ENCODE measurements at places on chromosomes 11 and 22. TPM values are rescaled to one million over a fixed set of nuclear protein-coding genes. Genes with fewer than 3 reads are reported as not detected.
A peak's percentile ranks its signal among the peaks of the same experiment; 100 is the strongest.

GRCh38 chr22:40231618-40232313 is 54.0 kb downstream of the TNRC6B start:
- H3K4me3 ChIP-seq, result no peak overlapping the region
- H3K4me1 ChIP-seq, result peaks cover 36% of the 10 kb centered on the region
- no peak overlapping the region for H3K27ac ChIP-seq
- DNase-seq, result no peak

DNA sequence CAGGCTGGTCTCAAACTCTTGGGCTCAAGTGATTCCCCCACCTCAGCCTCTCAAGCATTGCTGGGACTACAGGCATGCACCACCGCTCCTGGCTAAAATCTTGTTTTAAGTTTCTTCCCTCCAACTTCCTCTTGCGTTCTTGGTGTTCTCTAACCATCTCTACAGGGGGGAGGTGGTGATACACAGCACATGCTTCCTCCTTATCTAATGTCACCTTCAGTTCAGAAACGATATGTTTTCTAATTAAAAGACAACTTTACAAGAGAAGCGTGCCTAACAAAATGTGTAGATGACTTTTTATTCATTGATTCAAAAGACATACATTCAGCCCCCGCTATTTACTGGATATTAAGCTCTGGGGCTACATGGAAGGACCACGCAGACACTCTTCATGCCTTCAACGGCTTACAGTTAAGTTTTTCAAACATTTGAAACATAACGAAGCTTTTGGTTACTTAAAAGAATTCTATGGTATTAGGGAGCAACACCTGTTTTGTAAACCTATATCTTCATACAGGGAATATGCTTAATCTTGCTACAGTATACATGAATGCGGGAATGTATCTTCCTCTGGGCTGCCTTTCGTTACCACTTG is 933 bp upstream of the DLAT start:
- H3K36me3 ChIP-seq, result peaks cover 6% of the 10 kb centered on the region
- DNase-seq, result peak; percentile 6

- H3K36me3 ChIP-seq, result peaks cover 10% of the 10 kb centered on the region
- peak; percentile 69 for DNase-seq
- H3K27ac ChIP-seq, result no peak overlapping the region
- peak overlapping the region; percentile 95 for H3K4me3 ChIP-seq
- H3K4me1 ChIP-seq, result peaks cover 25% of the 10 kb centered on the region
- H3K27me3 ChIP-seq, result peaks cover 23% of the 10 kb centered on the region
These were observed 1.3 kb upstream of the ESAM start for GRCh38 chr11:124763156-124763947.

OR2AT4 gene
- not detected for polyA plus RNA-seq

GRCh38 chr22:39474351-39475111 is 17.7 kb downstream of the MGAT3 start:
- no peaks in the 10 kb centered on the region for H3K27me3 ChIP-seq
- peaks cover 10% of the 10 kb centered on the region for H3K4me1 ChIP-seq
- H3K4me3 ChIP-seq, result no peak overlapping the region
- no peak for DNase-seq

GGT5 gene
- polyA plus RNA-seq, result not detected

TSGA10IP gene
- polyA plus RNA-seq, result not detected

- H3K4me1 ChIP-seq, result peaks cover 5% of the 10 kb centered on the region
- H3K4me3 ChIP-seq, result no peak overlapping the region
- no peak for DNase-seq
- H3K36me3 ChIP-seq, result no peaks in the 10 kb centered on the region
- no peak overlapping the region for H3K27ac ChIP-seq
- H3K27me3 ChIP-seq, result peaks cover 3% of the 10 kb centered on the region
These were observed 108.3 kb upstream of the SESN3 start for GRCh38 chr11:95339086-95339901.

GRCh38 chr11:12856338-12856737 is 152.8 kb upstream of the RASSF10 start:
- no peaks in the 10 kb centered on the region for H3K36me3 ChIP-seq
- H3K27me3 ChIP-seq, result no peaks in the 10 kb centered on the region
- DNase-seq, result no peak
- H3K4me3 ChIP-seq, result no peak overlapping the region

TEX12 gene
- polyA plus RNA-seq, result not detected

GRCh38 chr11:64056861-64057260 is 21.1 kb downstream of the FLRT1 start:
- H3K27me3 ChIP-seq, result peaks cover 2% of the 10 kb centered on the region
- DNase-seq, result no peak
- peaks cover 11% of the 10 kb centered on the region for H3K4me1 ChIP-seq

OR52N2 gene
- not detected for polyA plus RNA-seq

MGAT3 gene
- not detected for polyA plus RNA-seq

MYO7A gene
- not detected for polyA plus RNA-seq

- peaks cover 2% of the 10 kb centered on the region for H3K27me3 ChIP-seq
- DNase-seq, result no peak
- no peaks in the 10 kb centered on the region for H3K4me1 ChIP-seq
These were observed 21.1 kb downstream of the MS4A6E start for GRCh38 chr11:60348116-60348515.

GRCh38 chr22:24521791-24522245 is 26.7 kb downstream of the UPB1 start:
- no peak for DNase-seq
- peaks cover 4% of the 10 kb centered on the region for H3K4me1 ChIP-seq
- no peak overlapping the region for H3K4me3 ChIP-seq
- H3K27me3 ChIP-seq, result no peaks in the 10 kb centered on the region

DNA sequence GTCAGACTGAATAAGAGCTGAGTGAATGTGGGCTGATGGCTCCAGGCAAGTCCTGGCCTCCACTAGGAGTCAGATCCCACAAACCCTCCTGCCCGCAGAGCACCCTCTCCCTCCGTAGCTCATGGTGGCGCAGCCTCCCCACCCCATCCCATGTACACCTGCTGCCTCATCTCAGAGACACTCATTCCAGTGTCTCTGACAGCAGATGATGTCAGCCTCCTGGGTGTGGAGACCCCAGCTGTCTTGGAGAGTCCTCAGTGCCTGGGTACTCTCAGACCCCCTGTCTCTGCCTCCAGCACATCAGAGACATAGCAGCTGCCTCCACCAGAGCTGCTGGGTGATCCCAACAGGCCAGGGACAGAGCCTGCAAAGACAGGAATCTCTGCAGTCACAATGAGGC is 9.5 kb downstream of the IGLL5 start:
- H3K36me3 ChIP-seq, result no peaks in the 10 kb centered on the region
- peaks cover 6% of the 10 kb centered on the region for H3K27me3 ChIP-seq
- no peak for DNase-seq
- no peak overlapping the region for H3K4me3 ChIP-seq
- no peaks in the 10 kb centered on the region for H3K4me1 ChIP-seq

DNA sequence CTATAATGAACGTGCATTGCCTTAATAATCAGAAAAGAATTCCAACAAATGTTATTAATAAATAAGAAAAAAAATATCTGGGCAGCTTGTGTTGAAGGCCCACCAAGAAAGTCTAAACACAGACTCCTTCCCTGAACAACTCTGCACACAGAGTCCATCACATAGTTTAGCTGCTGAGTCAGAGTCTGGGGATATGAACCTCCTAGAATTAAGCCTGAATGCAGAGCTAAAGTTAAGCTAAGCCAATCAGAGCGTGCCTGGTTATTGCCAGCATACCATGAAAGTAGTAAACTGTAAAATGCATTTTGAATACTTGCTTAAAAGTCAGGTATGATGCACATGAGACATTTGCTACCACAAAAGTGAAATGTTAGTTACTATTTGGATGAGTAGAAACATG is 25.6 kb upstream of the TENM4 start:
- no peak overlapping the region for H3K27ac ChIP-seq
- no peak for DNase-seq
- H3K4me3 ChIP-seq, result no peak overlapping the region
- H3K4me1 ChIP-seq, result no peaks in the 10 kb centered on the region
- no peaks in the 10 kb centered on the region for H3K36me3 ChIP-seq
- H3K27me3 ChIP-seq, result peaks cover 4% of the 10 kb centered on the region

GRCh38 chr11:75159151-75159953 is 8.4 kb downstream of the SLCO2B1 start:
- H3K27me3 ChIP-seq, result peaks cover 2% of the 10 kb centered on the region
- no peak overlapping the region for H3K4me3 ChIP-seq
- H3K36me3 ChIP-seq, result no peaks in the 10 kb centered on the region
- no peak overlapping the region for H3K27ac ChIP-seq
- DNase-seq, result no peak
- H3K4me1 ChIP-seq, result no peaks in the 10 kb centered on the region

GRCh38 chr11:19546325-19546724 is 166.3 kb upstream of the NAV2 start:
- peaks cover 18% of the 10 kb centered on the region for H3K27me3 ChIP-seq
- no peak overlapping the region for H3K4me3 ChIP-seq
- no peaks in the 10 kb centered on the region for H3K4me1 ChIP-seq
- H3K27ac ChIP-seq, result no peak overlapping the region
- H3K36me3 ChIP-seq, result no peaks in the 10 kb centered on the region

GRCh38 chr22:44738347-44738715 is 14.0 kb upstream of the ARHGAP8 start:
- no peak for DNase-seq
- no peak overlapping the region for H3K4me3 ChIP-seq
- peaks cover 7% of the 10 kb centered on the region for H3K27me3 ChIP-seq
- H3K4me1 ChIP-seq, result peaks cover 5% of the 10 kb centered on the region
- no peaks in the 10 kb centered on the region for H3K36me3 ChIP-seq

- DNase-seq, result no peak
- H3K27me3 ChIP-seq, result peaks cover 5% of the 10 kb centered on the region
- no peak overlapping the region for H3K27ac ChIP-seq
- no peak overlapping the region for H3K4me3 ChIP-seq
- H3K36me3 ChIP-seq, result no peaks in the 10 kb centered on the region
These were observed 25.5 kb downstream of the SHISAL1 start for GRCh38 chr22:44287121-44287693.

ST14 gene
- polyA plus RNA-seq, result 3.6 TPM

GAB2 gene
- 1.0 TPM for polyA plus RNA-seq

GRCh38 chr22:30201945-30202344 is 44.6 kb downstream of the LIF start:
- no peak for DNase-seq
- H3K36me3 ChIP-seq, result no peaks in the 10 kb centered on the region
- H3K27me3 ChIP-seq, result no peaks in the 10 kb centered on the region
- peak overlapping the region; percentile 25 for H3K27ac ChIP-seq
- peaks cover 15% of the 10 kb centered on the region for H3K4me1 ChIP-seq
- H3K4me3 ChIP-seq, result no peak overlapping the region

MUC5B gene
- not detected for polyA plus RNA-seq

GRCh38 chr11:252666-253065 is 15.9 kb downstream of the PSMD13 start:
- H3K4me1 ChIP-seq, result peaks cover 8% of the 10 kb centered on the region
- no peak for DNase-seq
- H3K27me3 ChIP-seq, result peaks cover 2% of the 10 kb centered on the region
- H3K36me3 ChIP-seq, result peaks cover 17% of the 10 kb centered on the region
- H3K27ac ChIP-seq, result no peak overlapping the region

GRCh38 chr11:130580372-130580771 is 131.9 kb downstream of the ADAMTS15 start:
- no peaks in the 10 kb centered on the region for H3K36me3 ChIP-seq
- no peak for DNase-seq
- peaks cover 1% of the 10 kb centered on the region for H3K27me3 ChIP-seq
- H3K4me3 ChIP-seq, result no peak overlapping the region
- H3K4me1 ChIP-seq, result no peaks in the 10 kb centered on the region

- H3K4me1 ChIP-seq, result peaks cover 95% of the 10 kb centered on the region
- no peak for DNase-seq
- H3K4me3 ChIP-seq, result peak overlapping the region; percentile 55
- no peaks in the 10 kb centered on the region for H3K36me3 ChIP-seq
- peak overlapping the region; percentile 83 for H3K27ac ChIP-seq
These were observed 25.3 kb downstream of the STIM1 start for GRCh38 chr11:3880724-3881123.

CNGA4 gene
- not detected for polyA plus RNA-seq

GRCh38 chr11:71252770-71253730 is 673 bp upstream of the SHANK2 start:
- peaks cover 2% of the 10 kb centered on the region for H3K4me1 ChIP-seq
- no peaks in the 10 kb centered on the region for H3K36me3 ChIP-seq
- no peak overlapping the region for H3K4me3 ChIP-seq
- peaks cover 12% of the 10 kb centered on the region for H3K27me3 ChIP-seq
- H3K27ac ChIP-seq, result no peak overlapping the region

DNA sequence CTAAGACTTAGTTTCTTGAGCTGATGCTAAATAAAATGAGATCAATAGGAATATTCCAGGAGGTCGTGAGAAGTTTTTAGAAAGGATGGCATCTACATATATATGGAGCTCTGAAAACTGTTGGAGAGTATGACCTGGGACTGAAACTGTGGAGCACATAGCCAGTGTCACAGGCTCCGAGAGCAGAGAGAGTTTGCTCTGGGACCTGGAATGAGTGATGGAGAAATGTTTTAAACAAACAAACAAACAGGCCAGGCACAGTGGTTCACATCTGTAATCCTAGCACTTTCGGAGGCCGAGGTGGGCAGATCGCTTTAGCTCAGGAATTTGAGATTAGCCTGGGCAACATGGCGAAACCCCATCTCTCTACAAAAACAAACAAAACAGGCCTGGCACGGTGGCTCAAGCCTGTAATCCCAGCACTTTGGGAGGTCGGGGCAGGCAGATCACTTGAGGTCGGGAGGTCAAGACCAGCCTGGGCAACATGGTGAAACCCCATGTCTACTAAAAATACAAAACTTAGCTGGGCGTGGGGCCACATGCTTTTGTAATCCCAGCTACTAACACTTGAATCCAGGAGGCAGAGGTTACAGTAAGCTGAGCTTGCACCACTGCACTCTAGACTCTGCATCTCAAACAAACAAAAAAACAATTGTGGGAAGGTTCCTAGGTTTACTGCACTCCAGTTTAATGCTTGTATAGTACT is 67.1 kb downstream of the SLC35F2 start:
- H3K27me3 ChIP-seq, result no peaks in the 10 kb centered on the region
- DNase-seq, result no peak
- no peak overlapping the region for H3K4me3 ChIP-seq

SOX10 gene
- not detected for polyA plus RNA-seq

DNA sequence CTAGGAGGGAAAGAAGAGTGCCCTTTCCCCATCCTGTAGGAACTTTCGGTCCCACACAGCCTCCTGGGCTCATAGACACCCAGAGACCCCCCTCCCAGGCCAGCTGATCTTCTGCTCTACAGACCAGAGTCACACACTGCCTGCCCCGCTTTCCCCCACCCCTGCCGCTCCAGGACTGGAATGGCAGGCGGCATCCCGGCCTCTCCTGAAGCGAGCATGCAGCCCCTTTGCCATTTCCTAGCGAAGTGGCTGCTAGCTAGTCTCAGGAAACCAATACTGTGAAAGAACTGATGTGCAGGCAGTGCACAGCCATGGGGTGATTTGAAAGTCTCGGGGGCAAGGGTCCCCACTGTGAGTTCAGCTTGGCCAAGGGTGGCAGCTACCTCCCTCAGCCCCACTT is 8.3 kb downstream of the PICK1 start:
- H3K27ac ChIP-seq, result no peak overlapping the region
- no peaks in the 10 kb centered on the region for H3K4me1 ChIP-seq
- H3K27me3 ChIP-seq, result no peaks in the 10 kb centered on the region
- peaks cover 10% of the 10 kb centered on the region for H3K36me3 ChIP-seq
- no peak for DNase-seq
